ENCODE measurements at places on chromosomes 4 and X. TPM values are rescaled to one million over a fixed set of nuclear protein-coding genes. Genes with fewer than 3 reads are reported as not detected.
A peak's percentile ranks its signal among the peaks of the same experiment; 100 is the strongest.

GAGE2A gene
- not detected for total RNA-seq

PDZD4 gene
- 5.6 TPM for total RNA-seq

- no peak for DNase-seq
Observed at GRCh38 chrX:9593756-9594155, 128.9 kb downstream of the TBL1X start.

- DNase-seq, result no peak
Observed at GRCh38 chrX:129099207-129099606, 424.1 kb downstream of the SMARCA1 start.

GRCh38 chr4:6466756-6467381, 5.5 kb downstream of the PPP2R2C start:
- no peak for DNase-seq

GRCh38 chr4:14035076-14035475, 407.6 kb upstream of the BOD1L1 start:
- DNase-seq, result no peak

- peak; percentile 5 for DNase-seq
Observed at GRCh38 chr4:127997534-127998388, 32.6 kb downstream of the ABHD18 start.
